ENCODE measurements at places on chromosomes 5 and 9. TPM values are rescaled to one million over a fixed set of nuclear protein-coding genes. Genes with fewer than 3 reads are reported as not detected.

The GM2A gene
- polyA plus RNA-seq: 6.5 TPM

The CBY3 gene
- polyA plus RNA-seq: 0.66 TPM

The PCDHAC1 gene
- not detected for polyA plus RNA-seq

DNA sequence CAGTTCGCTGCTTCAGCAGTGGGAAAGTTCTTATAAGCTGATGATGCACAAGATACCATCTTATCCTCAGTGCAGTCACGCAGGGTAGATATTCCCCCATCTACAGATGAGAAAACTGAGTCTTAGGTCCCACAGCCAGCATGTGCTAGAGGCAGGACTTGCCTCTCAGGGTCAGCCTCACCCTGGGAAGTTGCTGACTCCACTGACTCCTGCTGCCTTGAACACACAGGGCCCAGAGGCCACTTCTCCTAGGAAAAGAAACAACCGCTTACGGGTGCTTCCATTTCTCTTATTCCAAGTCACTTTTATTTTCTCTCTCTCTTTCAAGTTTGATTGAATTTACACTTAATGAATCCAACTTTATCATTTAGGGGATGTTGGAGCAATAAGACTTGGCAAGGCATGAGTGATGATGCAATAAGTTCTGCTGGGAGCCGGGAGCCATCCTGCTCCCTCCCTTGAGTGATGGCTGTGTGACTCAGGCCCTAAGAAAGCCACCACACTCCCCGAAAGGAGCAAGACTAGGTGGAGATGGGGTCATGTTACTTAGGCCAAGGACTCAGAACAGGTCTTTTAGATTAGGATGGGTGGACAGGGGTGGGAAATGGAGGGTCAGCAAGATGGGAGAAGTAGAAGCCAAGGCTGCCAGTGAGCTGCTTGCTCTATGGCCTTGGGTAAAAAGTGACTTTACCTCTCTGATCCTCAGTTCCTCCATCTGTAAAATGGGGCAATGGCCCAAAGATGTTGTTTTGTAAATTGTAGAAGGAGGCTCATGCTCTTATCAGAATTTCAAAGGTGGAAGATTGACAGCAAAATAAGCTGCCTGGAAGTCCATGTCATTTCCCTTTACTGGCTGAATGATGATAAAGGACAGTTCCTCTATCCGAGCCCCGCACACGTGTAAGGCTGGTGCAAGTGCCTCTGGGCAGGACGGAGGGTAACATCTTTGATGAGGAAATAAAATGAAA is 67.4 kb upstream of the ZNF618 start:
- no peak for DNase-seq

DNA sequence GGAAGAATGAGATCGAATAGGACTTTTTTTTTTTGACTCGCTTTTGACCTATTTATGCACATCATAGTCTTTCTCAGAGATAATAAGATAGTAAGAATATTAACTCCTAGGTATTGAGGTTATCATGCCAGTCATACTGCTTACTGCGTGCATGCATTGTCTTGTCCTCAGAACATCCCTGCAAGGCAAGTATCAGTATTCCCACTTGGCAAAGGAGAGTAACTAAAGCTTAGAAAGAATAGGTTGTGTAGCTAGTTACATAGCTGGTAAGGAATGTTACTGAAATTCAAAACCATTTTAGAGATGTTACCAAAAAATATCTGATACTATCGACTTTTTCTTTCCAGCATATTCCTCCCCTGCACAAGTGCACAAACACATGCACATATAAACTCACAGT is 296.1 kb upstream of the CLINT1 start:
- DNase-seq: no peak

- no peak for DNase-seq
These were observed 711.8 kb upstream of the WWC1 start for GRCh38 chr5:167579693-167580055.

DNA sequence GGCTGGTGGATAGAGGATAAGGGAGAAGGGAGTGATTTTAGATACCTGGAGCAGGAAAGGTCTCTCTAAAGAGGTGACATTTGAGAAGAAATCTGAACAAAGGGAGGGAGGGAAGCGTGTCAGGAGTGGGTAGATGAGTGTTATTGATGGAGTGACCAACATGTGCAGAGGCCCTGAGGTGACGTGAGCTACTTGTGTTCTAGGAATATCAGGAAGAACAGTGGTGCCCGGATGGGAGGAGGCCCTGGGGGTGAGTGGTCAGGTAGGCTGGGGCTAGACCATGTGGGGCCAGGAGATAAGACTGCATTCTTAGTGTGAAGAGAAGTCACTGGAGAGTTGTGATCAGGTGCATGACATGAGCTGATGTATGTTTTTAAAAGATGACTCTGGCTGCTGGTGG is 256.2 kb downstream of the ARHGAP26 start:
- DNase-seq: no peak
